ENCODE measurements at places on chromosomes 2 and 18.
A peak's percentile ranks its signal among the peaks of the same experiment; 100 is the strongest.

DNA sequence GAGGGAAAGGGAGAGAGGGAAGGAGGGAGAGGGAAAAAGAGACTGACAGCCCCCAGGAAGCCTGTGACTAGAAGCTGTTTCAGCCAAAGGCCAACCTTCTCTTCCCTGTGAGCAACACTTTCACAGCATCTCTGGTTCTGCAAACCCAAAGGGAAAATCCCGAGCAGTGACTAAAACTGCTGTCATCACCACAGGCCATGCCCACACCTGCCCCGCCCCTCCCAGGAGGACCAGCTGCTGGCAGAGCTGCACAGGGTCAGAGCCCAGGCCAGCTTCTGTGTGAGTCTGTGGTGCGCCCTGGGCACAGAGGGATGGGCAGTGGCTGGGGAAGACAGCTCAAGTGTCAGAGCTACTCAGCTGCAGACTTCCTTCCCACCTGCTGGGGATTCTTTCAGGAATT, 64.9 kb upstream of the OTOS start:
- DNase-seq = peak; percentile 69

DNA sequence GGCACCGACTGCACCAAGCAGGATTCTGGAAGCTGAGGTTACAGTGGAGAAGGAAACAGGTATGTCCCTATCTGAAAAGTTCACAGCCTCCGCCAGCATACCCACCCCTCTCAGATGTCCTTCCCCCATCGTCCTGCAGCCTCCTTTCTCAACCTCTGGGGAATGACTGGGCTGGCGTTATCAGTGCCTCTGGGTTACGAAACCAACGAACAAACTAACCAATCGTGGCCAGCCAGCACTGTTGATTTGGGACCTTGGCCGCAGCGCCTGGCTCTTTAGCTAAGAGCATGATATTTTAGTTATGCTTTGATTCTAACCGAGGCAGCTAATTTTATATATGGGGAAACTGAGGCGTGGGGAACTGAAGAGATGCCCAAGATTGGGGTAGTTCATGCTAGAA, 233.0 kb downstream of the TFCP2L1 start:
- DNase-seq = no peak

DNA sequence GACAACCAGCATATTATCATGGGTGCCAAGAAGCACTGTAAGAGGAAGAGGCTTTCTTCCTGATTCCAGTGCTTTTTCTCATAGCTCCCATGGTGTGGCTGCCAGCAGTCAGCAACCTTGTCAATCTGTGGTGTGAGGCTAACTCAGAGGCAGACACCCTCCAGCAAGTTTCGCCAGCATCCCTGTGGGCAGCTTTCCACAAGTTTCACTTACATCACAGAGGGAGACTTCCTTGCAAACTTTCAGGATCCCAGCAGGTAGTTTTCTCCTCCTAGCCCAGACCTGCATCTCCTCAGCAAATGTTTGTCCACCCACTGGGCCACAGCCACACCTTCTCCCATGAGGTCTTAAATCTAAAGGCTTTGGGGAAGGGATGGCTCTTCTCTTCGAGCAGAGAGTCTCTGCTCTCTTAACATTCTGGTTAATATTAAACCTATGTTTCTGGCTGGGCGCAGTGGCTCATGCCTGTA, 9.1 kb downstream of the DNAH7 start:
- DNase-seq = no peak

GRCh38 chr2:204748286-204748685, 203.0 kb downstream of the PARD3B start:
- peak; percentile 15 for DNase-seq

DNA sequence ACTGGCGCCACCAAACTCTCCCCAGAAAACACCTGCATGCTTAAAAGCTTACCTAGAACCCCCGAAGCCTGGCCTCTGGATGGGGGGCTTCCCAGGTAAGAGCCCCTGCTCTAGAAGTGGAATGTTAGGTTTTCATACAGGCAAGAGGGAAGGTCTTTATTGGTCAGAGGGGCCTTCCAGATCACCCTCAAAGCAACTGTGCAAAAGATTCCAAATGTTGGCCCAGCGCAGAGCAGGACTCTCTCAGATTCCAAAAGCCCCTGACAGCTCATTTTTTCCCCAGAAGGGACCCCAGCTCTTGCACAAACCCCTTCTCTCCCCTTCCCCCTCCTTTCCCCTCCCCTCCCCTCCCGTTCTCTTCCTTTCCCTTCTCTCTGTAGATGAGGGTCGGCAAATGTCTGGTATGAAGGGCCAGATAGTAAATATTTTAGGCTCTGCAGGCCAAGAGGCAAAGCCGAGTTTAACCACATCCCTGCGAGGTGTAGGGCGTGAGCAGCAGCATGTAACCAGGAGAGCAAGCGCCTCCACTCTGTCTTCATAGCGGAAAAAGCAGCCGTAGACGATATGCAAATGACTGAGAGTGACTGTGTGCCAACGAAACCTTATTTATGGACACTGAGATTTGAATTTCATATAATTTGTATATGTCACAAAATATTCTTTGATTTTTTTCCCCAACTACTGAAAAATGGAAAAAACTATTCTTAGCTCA, 116.9 kb downstream of the SMAD7 start:
- DNase-seq = no peak

- DNase-seq = no peak
These were observed 262.1 kb downstream of the CPS1 start for GRCh38 chr2:210818473-210818872.

DNA sequence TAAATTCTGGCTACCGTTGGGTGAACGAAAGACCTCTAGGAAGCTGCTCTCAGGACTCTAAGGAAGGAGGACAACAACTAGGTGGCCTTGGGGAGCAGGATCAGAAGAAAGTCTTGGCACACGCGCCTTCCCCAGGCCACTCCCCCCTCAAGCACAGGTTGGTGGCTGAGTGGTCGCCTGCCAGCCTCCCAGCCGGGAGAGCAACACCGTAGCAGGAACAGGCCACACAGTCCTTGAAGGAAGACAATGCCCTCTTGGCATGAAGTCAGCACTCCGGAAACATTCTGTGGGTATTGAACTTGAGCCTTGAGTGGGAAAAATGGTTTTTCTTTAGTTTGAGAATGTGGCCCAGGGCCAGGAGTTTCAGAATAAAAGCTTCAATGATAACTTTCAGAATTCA, 87.4 kb upstream of the AGAP1 start:
- DNase-seq = no peak

- DNase-seq = no peak
These were observed 109.9 kb upstream of the ID2 start for GRCh38 chr2:8571792-8572499.

GRCh38 chr18:25650201-25650941, 298.4 kb upstream of the ZNF521 start:
- DNase-seq = peak; percentile 81

GRCh38 chr2:231715988-231716616, 7.8 kb downstream of the PTMA start:
- no peak for DNase-seq

DNA sequence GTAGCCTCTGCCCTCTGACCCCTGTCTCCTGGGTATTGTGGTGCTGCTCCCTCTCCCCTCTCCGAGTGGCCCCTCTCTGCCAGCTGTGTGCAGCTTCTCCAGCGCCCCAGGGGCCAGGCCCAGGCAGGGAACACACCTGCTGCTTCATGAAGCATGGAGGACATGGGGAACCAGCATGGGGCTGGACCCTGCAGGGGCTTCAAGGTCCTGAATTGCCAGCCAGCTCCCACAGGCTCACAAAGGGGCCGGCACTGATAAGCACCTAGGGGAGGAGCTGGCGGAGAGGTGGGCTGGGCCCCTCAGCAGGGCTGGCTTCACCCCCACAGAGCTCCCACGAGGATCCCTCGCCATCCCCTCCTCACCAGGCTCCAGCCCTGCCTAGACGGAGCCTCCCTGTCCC, 77.4 kb upstream of the GPC1 start:
- no peak for DNase-seq

DNA sequence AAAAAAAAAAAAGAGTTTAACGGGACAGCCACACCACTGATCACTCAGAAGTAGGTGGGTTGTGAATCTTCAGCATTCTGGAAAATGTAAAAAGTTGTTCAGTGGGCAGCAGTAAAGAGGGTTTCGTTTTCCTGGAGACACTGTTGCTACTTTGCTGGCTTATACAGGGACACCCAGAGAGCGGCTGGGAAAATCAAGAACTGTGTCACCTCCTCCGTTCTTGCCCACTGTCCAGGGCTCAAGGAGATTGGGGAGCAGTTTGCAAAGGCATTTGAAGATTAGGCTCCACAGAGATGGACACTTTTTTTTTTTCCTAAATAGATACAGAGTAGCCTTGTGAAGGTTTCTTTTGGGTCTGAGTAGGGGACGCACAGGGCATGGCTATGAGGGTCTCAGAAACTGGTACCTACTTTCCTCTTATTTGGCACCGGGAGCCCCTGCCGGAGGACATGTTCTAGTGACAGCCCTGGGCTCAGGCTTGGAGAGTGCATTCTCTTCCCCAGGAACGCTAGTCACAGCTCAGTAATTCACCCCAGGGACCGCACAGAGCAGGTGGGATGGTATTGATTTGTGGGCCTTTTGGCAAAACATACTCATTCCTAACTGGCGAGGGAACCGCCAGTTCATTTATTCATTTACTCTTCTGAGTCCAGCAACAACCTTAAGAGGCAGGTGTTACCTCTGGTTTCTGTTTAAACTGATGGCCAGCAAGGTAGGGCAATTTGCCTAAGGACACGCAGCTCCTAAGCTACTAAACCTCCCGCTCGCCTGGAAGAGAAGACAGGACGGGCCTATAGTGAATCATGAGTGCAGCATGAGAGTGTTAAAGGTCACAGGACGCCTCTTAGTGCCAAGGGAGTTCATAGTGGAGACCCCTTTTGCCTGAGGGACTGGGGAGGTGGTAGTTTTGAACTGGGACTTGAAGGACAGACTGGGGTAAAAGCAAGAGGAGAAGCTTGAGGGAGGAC, 53.1 kb downstream of the HPCAL1 start:
- DNase-seq = no peak

DNA sequence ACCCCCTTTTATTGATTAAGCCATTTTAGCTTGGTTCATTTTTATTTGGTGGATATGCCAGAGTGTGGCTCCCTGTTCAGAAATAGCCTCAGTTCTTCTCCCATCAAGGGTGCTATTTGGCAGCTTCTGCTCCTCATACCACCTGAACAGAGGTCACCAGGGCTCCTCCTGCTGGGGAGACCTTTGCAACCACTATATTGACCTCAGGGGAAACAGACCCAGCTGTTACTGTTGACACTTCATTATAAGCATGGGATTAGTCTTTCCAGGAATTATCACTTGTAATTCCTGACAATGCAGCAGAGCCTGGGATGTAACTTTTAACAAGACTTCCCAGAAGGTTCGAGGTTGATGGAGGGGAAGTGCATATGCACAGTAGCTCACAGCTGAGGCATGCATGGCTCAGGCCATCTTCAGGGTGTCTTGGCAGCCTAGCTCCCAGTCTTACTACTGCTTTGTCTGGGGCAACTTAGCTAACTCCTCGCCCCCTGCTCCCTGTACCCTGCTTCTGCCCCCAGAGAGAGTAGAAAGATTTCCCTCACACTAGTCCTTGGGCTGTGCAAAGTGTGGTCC, 239.4 kb upstream of the SPRED2 start:
- no peak for DNase-seq

DNA sequence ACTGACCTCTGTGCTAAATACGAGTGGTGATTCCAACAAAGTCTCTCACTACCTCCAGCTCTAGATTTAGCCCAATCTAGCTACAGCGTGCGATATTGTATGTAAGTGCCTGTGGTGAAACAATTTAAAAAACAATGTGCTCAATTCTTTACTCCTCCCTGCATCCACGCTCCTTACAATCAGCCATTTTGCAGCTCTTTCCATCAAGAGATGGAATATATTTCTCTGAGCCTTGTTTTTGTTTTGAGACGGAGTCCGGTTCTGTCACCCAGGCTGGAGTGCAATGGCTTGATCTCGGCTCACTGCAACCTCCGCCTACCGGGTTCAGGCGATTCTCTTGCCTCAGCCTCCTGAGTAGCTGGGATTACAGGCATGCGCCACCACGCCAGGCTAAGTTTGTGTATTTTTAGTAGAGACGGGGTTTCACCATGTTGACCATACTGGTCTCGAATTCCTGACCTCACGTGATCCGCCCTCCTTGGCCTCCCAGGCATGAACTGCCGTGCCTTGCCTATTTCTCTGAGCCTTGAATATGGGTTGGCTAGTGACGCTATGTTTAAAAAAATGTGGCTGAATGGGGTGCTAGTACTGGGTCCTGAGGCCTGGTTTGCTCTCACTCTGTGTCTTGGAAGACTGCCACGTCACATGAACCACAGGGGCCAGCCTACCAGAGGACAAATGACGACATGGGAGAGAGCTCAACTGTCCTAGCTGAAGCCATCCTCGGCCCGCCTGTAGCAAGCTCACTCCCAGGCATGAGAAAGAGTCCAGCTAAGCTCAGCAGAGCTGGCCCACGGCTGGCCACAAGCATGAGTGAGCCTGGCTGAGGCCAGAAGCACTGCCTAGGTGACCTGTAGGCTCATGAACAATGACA, 14.8 kb downstream of the WDFY1 start:
- DNase-seq = no peak

- peak; percentile 12 for DNase-seq
These were observed 147.2 kb upstream of the SPATS2L start for GRCh38 chr2:200159357-200159707.

DNA sequence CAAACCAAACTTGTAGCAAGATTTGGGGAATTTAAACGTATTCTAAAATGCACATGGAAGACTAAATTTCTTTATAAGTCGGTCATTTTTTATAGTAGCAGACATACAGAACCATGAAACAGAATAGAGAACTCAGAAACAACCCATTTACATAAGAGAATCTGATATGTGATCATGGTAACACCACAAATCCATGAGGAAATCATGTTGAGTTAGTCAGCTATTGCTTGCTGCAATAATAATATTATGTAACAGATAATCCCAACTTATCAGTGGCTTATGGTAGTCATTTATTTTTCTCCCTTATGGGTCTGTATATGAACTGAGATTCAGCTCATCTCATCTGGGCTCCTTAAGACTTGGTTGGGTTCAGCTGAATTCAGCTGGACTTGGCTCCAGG, 103.4 kb upstream of the SERTAD2 start:
- DNase-seq = no peak

DNA sequence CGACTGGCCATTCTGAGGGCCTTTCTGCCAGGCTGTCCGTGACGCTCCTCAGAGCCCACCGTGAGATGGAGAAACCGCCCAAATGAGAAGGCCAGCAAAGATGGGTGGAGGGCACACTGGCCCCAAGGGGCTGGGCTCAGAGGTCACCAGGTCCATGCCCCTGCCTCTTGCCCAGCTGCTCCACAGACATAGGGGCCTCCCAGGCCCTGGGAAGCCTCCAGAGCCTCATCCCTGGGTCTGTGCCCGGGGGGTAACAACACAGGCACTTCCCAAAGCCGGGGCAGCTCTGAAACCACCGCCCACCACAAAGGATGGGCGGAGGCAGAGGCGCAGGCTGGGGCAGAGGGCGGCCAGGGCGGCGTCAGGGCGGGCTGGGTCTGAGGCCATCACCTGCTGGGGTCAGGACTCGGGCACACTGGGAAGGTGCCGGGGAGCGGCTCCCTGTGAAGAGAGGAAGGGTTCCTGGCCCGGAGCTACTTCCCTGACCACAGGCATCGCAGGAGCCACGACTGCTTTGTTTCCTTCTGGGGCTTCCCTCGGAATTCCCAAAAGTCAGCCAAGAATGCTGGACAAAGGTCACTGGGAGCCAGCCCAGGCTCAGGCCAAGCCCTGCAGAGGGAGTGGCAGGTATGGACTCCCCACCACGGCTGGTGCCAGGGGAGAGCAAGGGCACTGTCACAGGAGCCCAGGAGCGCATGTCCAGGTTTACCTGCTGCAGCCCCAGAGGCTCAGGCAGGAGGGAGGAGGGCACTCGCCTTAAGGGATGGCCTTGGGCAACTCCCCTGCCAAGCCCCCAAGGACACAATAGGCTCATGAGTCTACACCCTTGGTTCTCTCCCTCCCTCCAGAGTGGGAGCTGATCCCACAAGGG, 9.4 kb downstream of the CYP26B1 start:
- no peak for DNase-seq

GRCh38 chr18:29753379-29753778, 1289.2 kb downstream of the DSC3 start:
- no peak for DNase-seq

- DNase-seq = peak; percentile 37
These were observed 103.5 kb upstream of the PPP1CB start for GRCh38 chr2:28648147-28648546.

Data from AG08395 (cell line).